ENCODE measurements at places on chromosomes 3 and 15.
A peak's percentile ranks its signal among the peaks of the same experiment; 100 is the strongest.

DNA sequence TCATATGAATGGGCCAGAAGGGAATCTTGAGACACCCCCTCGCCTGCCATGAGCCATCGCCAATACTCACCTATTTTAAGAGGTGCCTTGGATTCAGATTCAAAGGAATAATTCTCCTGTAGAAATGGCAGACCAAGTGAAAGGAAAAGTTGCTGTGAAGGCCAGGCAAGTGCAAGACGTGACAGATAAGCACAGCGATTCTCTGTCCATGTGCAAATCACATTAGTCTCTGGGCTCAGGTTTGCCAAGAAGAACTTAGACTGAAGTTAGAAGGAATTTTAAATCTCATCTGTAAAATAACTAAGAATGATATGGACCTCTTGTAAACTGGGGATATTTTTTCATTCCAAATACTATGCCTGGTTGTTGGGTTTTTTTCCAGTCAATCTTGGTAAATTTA, 173.6 kb downstream of the UACA start:
- no peak for DNase-seq

DNA sequence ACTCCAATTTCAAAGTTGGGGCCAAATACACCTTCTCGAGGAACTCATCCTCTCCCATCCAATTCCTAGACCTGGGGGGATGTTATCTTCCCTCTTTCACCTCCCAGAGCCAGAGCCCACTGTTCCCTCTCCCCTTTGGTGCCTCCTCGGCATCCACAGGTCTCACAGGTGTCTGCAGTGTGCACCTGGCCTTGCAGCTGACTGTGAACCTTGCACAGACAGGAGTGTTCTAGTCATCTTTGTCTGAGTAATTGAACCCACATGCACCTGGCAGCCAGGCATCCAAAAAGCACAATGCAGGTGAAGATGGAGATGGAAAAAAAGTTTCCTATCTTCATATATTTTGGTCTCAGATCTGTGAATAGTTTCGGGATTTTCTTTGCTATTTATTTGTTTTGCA, 30.8 kb downstream of the PCOLCE2 start:
- no peak for DNase-seq

- DNase-seq = no peak
These were observed 695 bp downstream of the GMPS start for GRCh38 chr3:155870945-155871745.

- no peak for DNase-seq
These were observed 27.2 kb downstream of the AQR start for GRCh38 chr15:34942363-34942762.

GRCh38 chr3:179848711-179849110, 188.0 kb downstream of the PEX5L start:
- no peak for DNase-seq

- peak; percentile 7 for DNase-seq
These were observed 223.6 kb upstream of the PDZRN3 start for GRCh38 chr3:73848173-73848906.

- DNase-seq = no peak
These were observed 40.6 kb upstream of the GLCE start for GRCh38 chr15:69119683-69120395.

DNA sequence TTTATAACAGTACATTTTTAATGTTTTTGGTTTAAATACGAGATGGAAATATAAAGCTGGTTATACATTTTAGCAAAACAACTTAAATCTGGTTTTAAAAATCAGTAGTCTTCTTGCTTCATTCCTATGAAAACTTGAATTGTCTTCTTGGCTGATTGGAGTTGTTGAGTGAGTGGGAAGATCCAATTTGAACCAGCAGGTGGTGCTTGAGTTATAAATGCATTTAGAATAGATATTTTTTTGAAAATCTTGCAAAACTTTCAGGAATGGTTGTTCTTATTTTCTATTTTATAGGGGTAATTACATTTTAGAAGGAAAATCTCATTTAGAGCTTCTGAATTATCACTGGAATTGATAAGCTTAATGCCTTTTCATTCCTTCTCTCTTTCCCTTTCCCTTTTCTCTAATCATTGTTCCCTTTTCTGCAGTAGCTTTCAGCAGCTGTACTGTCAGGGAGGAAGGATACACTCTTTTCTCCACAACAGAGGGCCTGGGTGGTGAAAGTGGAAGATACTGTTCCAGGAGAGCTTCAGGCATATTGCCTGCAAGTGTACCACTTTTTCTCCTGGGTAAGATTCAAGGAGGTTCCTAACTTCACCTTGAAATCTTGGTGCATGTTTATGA, 335.6 kb downstream of the NLGN1 start:
- DNase-seq = no peak

- DNase-seq = no peak
These were observed 24.3 kb downstream of the LRRC28 start for GRCh38 chr15:99275525-99276128.

DNA sequence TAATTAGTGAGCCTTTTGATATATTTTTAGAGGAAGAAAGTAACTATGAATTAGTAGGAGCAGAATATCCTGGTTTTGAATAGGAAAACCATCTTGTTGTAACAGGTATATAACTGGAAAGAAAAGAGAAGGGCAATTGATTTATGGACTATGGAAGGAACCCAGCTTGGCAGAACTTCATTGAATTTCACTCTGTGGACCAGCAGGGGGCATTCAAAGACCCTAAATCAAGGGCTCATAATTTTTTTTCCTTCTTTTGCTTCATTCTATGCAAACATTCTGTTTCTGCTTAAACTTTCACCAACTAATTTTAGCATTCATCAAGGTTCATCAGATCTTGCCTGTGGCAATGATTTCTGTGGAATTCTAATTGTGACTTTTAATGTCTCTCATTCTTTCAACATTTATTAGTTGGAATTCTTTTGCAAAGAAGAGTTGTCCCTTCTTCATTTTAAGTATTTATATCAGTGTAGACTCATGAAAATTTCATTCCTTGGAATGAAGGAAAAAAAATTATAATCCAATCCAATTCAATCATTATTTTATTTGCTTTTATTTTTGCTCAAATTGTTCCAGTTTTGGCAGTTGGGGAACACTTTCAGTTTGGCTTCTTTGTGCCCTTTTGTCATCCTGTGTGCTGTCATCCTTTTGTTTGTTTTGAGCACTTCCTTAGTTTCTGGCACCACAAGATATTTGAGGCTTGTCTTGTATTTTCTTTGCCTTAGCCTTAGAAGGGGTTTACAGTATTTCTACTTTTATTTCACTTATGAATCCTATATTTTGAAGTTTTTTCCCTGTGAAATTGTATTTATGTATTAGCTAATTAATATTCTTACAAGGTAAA, 30.4 kb downstream of the NXPE3 start:
- DNase-seq = no peak

DNA sequence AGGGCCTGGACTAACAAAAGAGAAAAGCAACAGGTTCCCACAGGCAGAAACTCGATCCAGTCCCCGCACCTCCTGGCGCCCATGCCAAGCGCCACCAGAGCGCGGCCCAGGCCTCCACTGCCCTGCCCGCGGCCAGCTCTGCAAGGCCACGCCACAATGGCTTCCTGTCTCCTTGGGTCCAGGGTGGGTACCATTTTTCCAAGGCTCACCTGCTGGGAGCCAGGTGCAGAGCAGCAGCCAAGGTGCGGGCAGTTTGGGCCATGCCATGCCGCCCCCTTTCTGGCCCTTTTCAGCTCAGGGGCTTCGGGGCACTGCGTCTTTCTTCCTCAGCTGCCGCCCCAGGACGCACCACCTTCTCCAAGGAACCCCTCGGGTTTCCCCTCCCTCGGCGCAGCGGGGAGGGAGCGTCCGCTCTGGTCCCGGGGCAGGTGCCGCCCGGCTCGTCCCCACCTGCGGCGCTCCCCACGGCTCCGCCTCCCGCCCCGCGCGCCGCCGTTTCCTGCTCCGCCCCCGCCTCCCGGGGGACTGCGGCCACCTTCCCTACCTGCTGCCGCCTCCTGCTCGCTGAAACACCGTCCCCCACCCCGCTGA, at the start of gene ILDR1:
Gene ILDR1, minus strand, starts transcription at position 437 of the 591 bp plus-strand sequence. Its CDS starts 170 bp downstream, at position 267.
- DNase-seq = no peak

- DNase-seq = no peak
These were observed 496 bp downstream of the TF start for GRCh38 chr3:133746712-133747066.

- no peak for DNase-seq
These were observed 53.4 kb downstream of the UMPS start for GRCh38 chr3:124783696-124784095.

DNA sequence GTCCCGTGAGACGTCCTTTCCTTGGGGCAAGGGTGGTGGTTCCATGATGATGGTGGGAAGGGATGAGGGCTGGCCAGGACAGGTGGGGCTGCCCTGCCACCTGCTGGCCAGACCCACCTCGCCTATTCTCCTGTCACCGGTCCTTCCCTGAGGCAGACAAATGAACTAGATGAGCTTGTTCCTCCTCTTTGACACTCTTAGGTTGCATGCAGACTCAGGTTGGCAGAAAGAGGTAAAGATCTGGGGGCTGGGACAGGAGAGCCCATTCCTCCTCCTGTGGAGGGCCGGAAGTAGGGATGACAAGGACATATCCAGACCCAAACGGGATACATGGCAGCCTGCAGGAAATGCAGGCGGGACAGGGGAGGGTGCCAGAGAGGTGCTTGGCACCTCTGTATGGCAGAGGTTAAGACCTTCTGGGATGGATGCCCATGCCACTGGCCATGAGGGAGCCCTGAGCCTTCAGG, 38.6 kb downstream of the ACSBG1 start:
- no peak for DNase-seq

DNA sequence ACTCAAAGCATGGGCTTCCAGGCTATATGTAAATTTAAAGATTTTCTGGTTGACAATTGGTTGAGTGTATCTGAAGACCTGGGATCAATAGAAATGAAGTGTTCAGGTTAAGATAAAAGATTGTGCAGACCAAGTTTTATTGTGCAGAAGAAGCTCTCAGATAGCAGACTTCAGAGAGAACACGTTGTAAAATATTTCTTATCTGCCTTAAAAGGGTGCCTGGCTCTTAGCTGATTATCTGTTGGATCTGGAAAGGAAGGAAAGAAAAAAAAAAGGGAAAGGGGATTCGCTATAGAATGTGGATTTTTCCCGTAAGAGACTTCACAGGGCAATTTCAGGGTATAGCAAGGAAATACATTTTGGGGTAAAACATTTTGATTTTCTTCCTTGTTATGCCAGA, 523.2 kb downstream of the EDEM1 start:
- DNase-seq = no peak

GRCh38 chr3:63975723-63976122, 47.6 kb downstream of the PSMD6 start:
- DNase-seq = no peak

GRCh38 chr3:40035177-40035576, 225.8 kb downstream of the MYRIP start:
- DNase-seq = no peak

- no peak for DNase-seq
These were observed 726 bp upstream of the PROK2 start for GRCh38 chr3:71785532-71786216.

GRCh38 chr3:194025119-194025518, 110.8 kb upstream of the HES1 start:
- DNase-seq = no peak

DNA sequence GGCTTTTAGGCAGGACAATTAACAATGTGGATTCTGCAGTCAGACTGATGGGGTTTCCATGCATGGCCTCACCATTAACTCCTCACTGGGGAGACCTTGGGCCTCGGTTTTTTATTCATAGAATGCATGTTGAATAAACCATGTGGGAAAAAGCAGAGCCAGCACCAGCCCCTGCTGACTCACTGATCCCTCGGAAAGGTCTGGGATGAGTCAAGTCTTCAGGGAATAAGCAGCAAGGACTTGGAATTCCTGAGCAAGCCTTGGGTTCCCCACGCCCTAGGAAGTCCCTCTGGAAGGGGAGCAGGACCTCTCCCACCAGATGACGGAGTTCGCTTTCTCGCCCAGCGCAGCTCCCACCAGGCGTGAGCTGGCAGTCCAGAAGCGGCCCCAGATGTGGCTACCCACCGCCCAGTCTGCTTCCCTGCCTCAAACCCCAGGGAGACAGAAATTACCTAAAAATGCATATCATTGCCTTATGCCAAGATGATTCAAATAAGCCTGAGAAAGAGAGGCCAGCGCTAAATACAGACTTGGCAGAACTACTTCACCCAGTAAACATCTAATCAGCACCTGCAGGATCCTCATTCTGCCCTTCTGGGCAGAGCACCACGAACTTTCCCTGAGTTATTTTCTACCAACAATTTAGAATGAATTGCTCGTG, 45.4 kb downstream of the BTD start:
- peak; percentile 99 for DNase-seq

All from GM04504 (cell line).